ENCODE measurements at places on chromosomes 1 and 21. TPM values are rescaled to one million over a fixed set of nuclear protein-coding genes. Genes with fewer than 3 reads are reported as not detected.

DNA sequence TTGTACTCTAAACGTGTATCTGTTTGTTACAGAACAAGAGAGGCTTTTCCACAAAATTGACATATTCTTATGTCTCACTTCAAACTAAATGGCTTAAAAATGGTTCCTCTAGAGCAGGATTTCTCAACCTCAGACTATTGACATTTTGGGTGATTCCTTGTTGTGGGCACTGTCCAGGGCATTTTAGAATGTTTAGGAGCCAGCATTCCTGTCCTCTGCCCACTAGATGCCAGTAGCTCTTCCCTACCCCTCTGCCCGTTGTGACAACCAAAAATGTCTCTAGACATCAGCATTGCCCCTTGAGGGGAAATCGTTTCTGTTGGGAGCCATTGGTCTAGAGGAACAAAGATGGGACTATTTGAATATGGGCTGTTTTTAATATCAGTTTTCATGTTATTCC lies 17.3 kb downstream of the SMAP2 start:
- no peak for DNase-seq

F13B gene
- not detected for total RNA-seq

- peak; percentile 72 for DNase-seq
Observed at GRCh38 chr1:11796036-11796828, 9.5 kb downstream of the MTHFR start.

STRIP1 gene
- total RNA-seq = 45.7 TPM

LBR gene
- total RNA-seq = 14.0 TPM

DNA sequence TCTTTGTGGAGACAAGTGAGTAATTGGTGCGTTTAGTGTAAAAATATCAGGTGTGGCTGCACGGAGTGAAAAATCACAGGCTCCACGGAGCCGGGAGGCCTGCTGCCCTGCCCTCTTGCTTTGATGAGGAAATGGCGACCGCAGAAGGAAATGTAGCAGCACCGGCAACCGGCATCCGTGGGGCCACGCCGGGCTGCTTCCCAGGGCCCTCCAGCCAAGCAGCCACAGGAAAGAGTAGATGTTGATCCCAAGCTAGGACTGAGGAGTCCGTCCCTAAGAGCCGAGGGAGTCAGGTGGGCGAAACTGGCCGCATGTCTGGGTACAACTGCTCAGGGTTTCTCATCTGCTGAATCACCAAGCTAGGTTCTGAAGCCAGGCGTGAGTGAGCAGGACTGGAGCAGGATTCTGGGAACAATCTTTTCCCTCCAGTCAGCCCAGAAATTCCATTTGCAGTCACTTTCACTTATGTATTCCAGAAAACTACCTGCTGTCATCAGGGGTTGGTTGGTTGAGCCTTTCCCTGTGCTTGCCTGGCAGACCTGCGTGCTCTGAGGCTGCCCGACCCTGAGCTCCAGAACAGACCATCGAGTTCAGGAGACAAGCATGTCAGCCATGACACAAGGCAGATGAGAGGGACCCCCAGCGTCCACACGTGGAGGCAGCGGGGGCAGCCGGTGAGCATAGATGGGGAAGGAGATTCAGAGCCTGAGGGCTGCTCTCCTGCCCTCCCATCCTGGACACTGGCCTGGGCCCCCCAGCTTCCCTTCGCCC lies 5.8 kb upstream of the ITGB2 start:
- DNase-seq = no peak

MAP10 gene
- 1.7 TPM for total RNA-seq

PINK1 gene
- 451 TPM for total RNA-seq

DNA sequence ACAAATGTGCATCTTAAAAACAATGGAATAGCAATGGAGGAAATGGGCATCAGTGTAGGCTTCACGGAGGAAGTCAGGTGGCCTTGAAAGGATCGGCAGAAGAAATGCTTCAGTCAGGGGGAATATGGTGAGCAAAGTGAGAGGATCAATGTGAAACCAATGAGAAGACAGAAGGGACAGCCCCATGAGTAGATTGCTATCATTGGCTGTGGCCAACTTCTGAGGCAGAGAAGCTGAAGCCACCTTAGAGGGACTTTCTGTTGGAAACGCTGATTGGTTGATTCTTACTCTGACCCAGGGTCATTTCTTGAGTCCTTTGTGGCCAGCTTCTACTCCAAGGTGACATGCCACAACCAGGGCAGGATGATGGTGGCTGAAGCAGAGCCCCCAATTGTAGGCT lies 130.7 kb upstream of the ZNF648 start:
- no peak for DNase-seq

- DNase-seq = no peak
Observed at GRCh38 chr1:161307892-161308638, 1.7 kb downstream of the MPZ start.

LCE2A gene
- not detected for total RNA-seq

DNA sequence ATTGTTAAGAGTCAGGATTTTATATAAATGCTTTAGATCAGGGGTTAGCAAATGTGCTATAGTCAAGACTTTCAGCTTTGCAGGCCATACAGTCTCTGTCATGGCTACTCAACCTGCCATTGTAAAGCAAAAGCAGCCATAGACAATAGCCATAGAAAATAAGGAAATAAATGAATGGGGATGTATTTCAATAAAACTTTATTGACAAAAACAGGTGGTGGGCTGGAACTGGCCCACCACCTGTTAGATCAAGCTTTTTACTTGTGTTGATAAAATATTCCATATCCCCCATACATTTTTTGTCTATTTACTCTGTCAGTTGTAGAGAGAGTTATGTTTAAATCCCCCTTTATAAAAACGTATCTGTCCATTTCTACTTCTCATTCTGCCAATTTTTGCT lies 98.9 kb downstream of the HIVEP3 start:
- no peak for DNase-seq

- DNase-seq = no peak
Observed at GRCh38 chr1:158685085-158685484, 1.4 kb downstream of the SPTA1 start.

AADACL4 gene
- total RNA-seq = not detected

GRCh38 chr21:28974531-28975227 lies 18.0 kb downstream of the LTN1 start:
- DNase-seq = no peak

DNA sequence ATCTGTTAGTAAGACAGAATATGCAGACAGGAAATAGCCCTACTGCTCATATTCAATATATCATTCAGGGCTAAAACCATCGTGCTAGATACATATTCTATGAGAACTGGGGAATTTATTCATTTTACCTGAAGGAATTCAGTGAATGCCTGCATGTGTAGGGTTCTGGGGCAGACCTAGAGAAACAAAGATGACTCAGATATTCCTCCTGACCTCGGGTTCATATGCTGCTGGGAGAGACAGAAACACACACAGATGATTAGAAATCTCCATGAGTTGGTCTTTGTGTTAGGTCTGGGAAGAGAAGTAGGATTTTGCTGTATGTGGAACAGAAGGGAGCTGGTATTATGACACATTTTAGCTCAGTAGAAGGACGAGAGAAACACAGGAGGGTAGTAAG lies 176.5 kb upstream of the ST6GALNAC5 start:
- DNase-seq = no peak

DNA sequence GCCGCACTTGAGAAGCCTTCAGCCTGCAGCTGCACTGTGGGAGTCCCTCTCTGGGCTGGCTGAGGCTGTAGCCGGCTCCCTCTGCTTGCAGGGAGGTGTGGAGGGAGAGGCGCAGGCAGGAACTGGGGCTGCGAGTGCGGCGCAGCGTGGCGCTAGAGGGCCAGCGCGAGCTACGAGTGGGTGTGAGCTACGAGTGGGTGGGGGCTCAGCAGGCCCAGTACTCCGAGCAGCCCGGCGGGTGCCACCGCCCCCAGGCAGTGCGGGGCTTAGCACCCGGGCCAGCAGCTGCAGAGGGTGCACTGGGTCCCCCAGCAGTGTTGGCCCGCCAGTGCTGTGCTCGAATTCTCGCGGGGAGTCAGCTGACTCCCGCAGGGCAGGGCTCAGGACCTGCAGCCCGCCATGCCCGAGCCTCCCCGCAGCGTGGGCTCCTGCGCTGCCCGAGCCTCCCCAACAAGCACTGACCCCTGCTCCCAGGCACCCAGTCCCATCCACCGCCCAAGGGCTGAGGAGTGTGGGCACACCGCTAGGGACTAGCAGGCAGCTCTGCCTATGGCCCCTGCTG lies 1620.1 kb downstream of the BRINP3 start:
- no peak for DNase-seq

DNA sequence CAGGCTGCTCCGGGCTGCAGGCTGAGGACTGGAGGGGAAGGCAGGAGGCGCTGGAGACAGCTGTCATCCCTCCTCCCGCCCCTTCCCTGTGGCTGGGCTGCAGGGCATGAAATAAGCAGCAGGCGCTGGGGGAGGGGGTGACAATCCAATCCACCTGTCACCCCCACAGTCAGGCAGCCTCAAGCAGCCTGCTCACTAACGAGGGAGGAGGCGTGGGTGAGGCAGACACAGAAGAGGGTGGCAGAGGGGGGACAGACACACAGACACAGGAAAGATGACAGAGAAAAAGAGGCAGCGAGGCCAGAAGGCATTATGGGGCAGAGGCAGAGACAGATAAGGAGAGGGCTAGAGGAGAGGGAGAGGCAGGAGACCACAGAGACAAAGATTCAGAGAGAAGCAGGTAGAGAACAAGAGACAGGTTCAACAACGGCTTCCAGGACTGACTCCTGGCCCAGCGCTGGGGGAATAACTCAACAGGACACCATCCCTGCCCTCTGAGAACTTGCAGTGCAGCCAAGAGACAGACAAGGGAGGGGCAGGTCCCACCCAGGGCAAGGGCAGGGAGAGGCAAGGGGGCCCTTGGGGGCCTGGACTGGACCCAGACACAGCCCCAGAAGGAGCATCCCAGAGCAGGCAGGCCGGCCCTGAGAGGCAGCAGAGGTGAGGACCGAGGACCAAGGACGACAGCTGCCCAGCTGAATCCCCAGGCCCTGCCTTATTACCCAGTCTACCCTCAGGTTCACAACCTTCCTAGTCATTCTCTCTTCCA lies 11.2 kb downstream of the MEF2D start:
- DNase-seq = peak; percentile 68

DNA sequence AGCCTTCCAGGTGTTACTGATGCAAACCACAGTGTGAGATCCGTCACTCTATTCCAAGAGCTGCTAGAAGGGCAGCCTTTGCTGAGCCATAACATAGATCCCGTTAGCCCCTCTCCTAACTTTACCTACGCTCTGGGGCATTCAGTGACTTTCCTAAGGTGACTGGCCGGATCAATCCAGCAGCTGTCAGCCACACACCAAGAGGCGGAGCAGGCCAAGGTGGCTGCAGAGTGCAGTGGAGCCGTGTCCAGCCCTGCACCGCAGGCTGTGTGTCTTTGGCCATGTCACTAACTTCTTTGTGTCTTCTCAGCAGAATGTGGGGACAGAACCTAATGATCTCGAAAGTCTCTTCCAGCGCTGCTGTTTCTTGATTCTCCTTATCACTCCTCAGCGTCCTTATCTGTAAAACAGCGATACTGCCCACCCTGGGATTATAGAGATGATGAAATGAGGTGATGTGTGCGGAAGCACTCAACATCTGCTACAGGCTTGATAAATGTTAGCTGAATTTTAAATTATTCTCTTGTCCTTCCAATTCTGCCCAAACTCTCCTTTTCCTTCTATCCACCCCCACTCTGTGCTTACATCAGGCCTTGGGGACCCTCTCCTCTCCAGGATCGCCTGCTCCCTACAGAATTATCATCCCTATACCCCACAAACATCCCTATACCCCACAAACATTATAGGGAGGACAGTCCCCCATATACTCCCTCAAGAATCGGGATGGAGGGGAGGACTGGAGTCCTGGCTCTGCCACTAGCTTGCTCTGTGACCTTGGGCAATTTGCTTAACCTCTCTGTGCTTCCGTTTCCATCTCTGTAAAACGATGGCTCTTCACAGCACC lies 25.8 kb upstream of the LRRN2 start:
- no peak for DNase-seq

- DNase-seq = no peak
Observed at GRCh38 chr1:232788235-232788872, 16.9 kb upstream of the MAP10 start.

POU2F1 gene
- total RNA-seq = 14.3 TPM

- no peak for DNase-seq
Observed at GRCh38 chr1:161439280-161440232, 65.7 kb upstream of the FCGR2A start.

CKS1B gene
- total RNA-seq = 27.2 TPM

DNA sequence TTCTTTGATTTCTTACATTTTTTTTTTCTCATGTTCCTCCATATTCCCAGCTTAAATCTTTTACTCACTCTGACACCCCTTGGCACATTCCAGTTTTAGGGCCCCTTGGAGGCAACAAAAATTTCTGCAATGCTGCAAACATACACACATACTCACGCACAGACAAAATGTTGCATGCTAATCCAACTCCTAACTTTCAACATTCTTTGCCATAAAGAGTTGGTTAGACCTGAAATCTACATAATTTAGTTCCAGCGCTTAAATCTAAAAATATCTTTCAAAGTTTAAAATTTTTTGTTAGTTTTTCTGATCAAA lies 103.9 kb downstream of the PTPN14 start:
- DNase-seq = no peak

DNA sequence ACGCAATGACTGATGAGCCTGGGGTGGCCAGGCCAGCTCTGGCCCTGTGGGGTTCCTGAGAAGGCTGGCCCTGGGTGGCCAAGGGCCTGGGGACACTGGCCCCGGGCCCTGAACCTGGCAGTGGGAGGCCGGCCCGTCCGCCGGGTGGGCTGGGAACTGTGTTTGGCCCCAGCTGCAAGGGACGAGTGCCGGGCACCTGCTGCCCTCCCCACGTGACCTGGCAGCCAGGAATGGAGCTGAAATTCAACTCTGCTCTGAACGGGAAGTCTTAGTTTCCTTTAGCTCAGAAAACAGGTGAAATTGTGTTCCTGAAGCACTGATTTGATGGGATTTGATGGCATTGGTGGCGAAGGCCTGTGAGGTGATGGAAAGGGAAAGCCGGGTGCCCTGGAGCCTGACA lies 8.2 kb upstream of the TTLL10 start:
- no peak for DNase-seq

RNF207 gene
- 11.8 TPM for total RNA-seq

DNA sequence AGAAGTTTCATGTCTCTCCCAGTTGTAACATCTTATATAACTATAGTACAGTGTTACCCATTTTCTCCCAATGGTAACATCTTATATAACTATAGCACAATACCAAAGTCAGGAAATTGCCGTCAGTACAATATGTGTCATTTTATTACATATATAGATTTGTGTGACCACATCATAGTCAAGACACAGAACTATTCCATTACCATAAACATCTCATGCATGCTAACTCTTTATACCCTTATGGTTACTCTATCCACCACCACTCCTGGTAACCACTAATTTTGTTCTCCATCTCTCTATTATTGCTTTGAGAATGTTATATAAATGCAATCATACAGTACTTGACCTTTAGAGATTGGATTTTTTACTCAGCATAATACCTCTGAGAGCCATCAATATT lies 120.7 kb downstream of the BACH1 start:
- DNase-seq = no peak

PTPN22 gene
- total RNA-seq = 4.6 TPM

GRCh38 chr1:112983537-112984131 lies 27.6 kb upstream of the SLC16A1 start:
- no peak for DNase-seq

- no peak for DNase-seq
Observed at GRCh38 chr21:43329711-43330269, 97.1 kb downstream of the SIK1 start.

- no peak for DNase-seq
Observed at GRCh38 chr1:216462066-216462775, 39.0 kb upstream of the USH2A start.

- DNase-seq = no peak
Observed at GRCh38 chr1:37342736-37343135, 131.6 kb upstream of the ZC3H12A start.

CFHR1 gene
- total RNA-seq = 2.1 TPM
